ENCODE measurements at places on chromosomes 12 and 14. TPM values are rescaled to one million over a fixed set of nuclear protein-coding genes. Genes with fewer than 3 reads are reported as not detected.

The TMTC2 gene
- total RNA-seq, result 12.4 TPM

The PRH2 gene
- not detected for total RNA-seq

The MMAB gene
- 26.5 TPM for total RNA-seq

The FBXO33 gene
- 22.1 TPM for total RNA-seq

The GLIPR1L1 gene
- total RNA-seq, result not detected

The BIN2 gene
- total RNA-seq, result not detected

The IQSEC3 gene
- under 0.01 TPM for total RNA-seq

The MSRB3 gene
- 37.1 TPM for total RNA-seq

The B4GALNT1 gene
- 1.3 TPM for total RNA-seq

The MCRS1 gene
- total RNA-seq, result 62.8 TPM

The NID2 gene
- 315 TPM for total RNA-seq

The TPPP2 gene
- not detected for total RNA-seq

The MMP14 gene
- total RNA-seq, result 649 TPM

The PLEKHG7 gene
- total RNA-seq, result not detected

The IFNG-AS1 gene
- not detected for total RNA-seq

The SIX1 gene
- total RNA-seq, result 15.9 TPM

Data from smooth muscle cell of trachea (primary cell).